ENCODE measurements at places on chromosomes 1 and 21.

GRCh38 chr1:210223226-210223904 lies 9.2 kb upstream of the SERTAD4 start:
- DNase-seq, result no peak

DNA sequence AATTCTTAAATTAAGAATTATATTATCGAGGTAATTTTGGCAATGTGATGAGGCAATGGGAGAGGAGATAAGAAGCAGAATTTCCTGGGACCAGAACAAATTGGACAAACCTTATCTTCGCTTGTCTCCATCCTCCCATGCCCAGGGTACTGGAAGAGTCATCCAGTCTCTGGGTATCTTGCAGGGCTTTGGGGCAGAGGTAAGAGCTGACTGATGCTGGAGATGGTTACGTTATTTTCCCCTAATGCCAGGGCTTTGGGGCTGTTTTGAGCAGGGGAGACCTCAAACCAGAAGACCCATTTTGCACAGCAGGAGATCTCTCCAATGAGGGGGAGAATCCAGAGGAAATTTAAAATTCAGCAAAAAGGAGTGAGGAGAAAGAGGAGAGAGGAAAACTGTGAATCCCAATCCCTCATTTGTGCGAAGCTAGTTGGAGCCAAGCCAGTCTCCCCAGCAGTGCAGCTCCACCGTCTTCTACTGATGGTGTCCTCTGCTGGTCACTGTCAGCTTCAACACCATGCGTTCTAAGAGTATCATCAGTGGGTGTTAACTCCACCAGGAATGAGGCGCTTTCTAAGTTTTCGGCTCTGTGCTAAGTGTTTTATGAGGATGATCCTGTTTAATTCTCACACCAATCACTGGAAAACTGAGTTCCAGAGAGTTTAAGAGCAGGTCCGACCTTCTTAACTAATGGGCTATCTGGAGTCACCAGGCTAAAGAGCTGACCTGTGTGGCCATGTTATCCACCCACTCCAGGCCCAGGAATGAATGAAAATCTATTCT lies 86.8 kb upstream of the CD34 start:
- peak; percentile 66 for DNase-seq

GRCh38 chr1:204341380-204341779 lies 18.3 kb downstream of the PLEKHA6 start:
- peak; percentile 46 for DNase-seq

DNA sequence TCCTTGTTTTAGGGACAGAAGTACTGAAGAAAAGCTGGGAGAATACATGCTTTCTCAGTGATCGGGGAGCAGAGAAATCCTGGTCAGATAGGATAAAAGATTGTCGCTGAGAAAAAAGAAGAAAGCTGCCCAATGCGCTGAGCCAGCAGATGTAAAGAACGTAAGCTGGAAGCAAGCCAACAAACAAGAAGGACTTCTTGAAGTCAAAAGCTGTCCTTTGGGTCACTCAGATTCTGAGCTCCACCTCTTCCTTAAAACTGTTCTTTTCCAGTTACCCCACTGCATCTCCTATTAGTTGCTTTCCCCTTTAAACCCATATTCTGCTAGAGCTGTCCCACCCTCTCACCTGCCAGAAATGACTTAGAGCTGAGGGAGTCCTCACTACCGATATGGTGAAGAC lies 64.8 kb downstream of the GPR137B start:
- no peak for DNase-seq

Measured in fibroblast of mammary gland (primary cell).